ENCODE measurements at places on chromosomes 12 and 14. TPM values are rescaled to one million over a fixed set of nuclear protein-coding genes. Genes with fewer than 3 reads are reported as not detected.

GRCh38 chr14:58131386-58131785 lies 20.6 kb downstream of the ARMH4 start:
- DNase-seq = no peak

- DNase-seq = no peak
Observed at GRCh38 chr12:109559601-109560000, 13.7 kb downstream of the MMAB start.

- DNase-seq = no peak
Observed at GRCh38 chr12:107254258-107254856, 161.0 kb upstream of the CRY1 start.

GRCh38 chr12:55935738-55936151 lies 4.8 kb downstream of the DGKA start:
- no peak for DNase-seq

GRCh38 chr12:50825372-50825838 lies 17.3 kb upstream of the TMPRSS12 start:
- DNase-seq = no peak

- DNase-seq = no peak
Observed at GRCh38 chr14:67917006-67917405, 97.4 kb downstream of the RAD51B start.

DNA sequence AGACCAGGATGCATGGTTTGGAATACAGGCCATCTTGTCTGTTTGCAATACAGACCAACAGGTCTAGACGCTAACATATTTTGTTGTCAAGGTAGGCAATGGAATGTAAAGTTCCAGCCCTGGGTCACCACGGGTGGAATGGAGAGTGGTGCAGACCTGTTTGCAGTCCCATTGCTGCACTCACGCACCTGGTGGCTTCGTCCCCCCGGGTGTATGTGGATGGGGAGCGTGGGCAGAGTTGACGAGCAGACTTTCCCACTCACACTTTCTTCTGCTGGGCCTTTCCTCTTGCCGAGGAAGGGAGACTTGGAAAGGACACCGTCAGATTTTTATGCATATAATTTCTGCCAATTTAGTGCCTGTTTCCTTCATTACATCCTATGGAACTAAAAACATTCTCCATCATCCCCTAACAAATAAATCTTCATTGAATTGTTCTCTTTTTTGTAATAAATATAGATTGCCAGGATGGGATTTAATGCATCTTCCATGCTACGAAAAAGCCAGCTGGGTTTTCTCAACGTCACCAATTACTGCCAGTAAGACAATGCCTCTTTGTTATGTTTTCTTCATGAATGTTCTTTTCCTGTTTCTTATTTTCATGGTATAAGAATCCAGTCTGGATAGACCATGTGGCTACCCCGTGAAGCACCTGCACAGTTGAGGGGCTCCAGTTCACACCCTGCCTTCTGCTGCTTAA lies 15.2 kb downstream of the DCAF4 start:
- no peak for DNase-seq

The KCNJ8 gene
- total RNA-seq = 1.4 TPM

The TM7SF3 gene
- 57.6 TPM for total RNA-seq
